DMS79 treated with DMSO at 0.1 percent for 48 hours (cell line): ENCODE measurements at places on chromosomes 3 and 15.
A peak's percentile ranks its signal among the peaks of the same experiment; 100 is the strongest.

GRCh38 chr3:102224171-102224570 is 210.6 kb upstream of the ZPLD1 start:
- DNase-seq, result no peak

DNA sequence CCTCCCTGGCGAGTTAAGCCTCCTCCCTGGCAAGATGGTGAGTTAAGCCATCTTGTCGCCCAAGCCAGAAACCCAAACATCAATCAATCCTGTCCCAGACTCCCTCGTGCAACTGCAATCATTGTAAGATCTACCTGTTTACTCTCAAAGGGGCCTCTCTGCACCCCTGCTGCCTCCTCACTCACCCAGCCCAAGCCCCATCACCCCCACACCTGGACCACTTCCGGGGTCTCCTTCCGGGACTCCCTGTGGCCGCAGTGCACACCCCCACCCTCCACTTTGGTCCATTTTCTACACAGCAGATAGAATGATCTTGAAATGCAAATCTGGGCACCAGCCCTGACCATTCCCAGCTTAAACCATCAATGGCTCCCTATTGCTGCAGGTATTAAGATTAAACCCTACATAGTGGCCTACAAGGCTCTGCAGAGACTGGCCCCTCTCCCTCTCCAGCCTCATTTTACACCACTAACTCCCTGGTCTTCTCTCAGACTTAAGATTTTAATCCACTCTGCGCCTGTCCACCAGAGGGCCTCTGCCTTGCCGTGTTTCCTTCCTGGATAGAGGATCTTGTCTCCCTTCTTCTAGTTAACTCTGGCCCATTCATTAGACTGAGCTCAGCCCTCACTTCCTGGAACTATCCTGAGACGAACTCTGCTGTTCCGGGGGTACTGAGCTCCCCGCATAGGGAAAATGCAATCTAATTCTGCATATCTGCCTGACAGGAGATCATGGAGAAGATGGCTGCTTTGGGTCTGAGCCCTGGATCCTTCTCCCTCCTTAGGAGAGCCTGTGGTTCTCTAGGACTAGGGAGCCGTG is 41.9 kb upstream of the SLC6A1 start:
- peak; percentile 2 for DNase-seq

DNA sequence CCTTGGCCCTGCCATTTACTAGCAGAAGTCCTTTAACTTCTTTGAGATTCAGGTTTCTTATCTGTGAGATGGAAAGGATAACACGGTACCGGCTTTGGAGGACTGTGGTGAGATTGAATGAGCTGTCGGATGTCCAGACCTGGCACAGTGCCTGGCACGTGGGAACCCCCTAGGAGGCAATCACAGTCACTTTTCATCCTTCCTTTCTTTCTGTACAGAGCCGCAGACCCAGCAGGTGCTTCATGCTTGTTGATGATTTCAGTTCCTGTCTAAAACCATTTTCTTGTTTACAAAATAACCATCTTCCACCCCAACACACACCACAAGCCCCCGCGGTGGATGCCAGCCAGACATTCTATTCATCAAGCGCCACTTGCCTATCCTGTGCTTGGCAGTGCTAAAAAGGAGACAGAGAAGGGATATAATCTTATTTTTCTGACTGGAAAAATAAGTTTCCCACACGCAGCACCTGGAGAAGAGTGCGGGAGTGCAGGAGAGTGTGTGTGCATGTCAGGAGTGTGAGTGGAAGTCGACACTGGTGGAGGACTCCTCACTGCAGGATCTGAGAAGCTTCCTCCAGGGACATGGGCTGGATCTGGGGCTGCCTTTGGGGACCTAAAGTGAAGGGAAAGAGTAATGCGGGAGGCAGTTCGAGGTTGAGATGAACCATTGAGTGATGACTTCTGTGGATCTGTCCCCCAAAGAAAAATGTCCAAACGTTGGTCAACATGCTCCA is 85.7 kb downstream of the ST6GAL1 start:
- DNase-seq, result peak; percentile 59

DNA sequence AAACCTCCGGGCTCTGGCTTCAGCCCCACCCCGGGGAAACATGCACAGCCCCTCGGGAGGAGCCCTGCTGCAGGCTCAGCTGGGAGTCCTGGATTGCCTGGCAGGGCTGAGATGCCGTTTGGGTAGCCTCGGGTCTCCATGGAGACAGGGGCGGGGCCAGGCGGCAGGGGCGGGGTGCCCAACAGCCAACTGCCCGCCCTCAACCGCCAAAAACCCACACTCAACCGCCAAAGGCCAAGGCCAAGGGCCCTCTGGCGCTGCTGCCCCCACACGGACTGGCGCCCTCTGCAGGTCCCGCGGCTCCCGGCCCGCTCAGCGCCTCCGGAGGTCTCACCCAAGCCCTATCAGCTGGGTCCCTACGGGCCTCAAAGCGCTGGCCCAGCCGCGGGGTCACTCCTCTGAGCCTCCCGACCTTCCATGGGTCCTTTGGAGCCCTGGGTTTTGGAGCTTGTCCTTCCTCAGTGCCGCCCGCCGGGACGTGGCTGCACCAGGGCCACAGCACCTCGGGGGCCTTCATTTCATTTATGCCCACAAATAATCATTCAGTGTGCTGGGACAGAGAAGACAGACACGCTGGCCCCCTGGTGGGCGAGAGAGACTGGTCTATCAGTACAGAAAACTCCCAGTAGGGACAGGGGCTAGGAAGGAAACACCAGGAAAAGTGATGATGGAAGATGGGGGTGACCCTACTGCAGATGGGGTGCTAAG is 33.5 kb upstream of the ACAD9 start:
- DNase-seq, result no peak

GRCh38 chr3:39287216-39288164 is 7.7 kb upstream of the CX3CR1 start:
- DNase-seq, result no peak

GRCh38 chr3:114864970-114865369 is 282.1 kb downstream of the ZBTB20 start:
- DNase-seq, result no peak

- DNase-seq, result no peak
Measured at GRCh38 chr3:38314112-38314763, 32.1 kb downstream of the SLC22A14 start.

GRCh38 chr3:34248352-34248751 is 449.9 kb downstream of the PDCD6IP start:
- DNase-seq, result no peak

DNA sequence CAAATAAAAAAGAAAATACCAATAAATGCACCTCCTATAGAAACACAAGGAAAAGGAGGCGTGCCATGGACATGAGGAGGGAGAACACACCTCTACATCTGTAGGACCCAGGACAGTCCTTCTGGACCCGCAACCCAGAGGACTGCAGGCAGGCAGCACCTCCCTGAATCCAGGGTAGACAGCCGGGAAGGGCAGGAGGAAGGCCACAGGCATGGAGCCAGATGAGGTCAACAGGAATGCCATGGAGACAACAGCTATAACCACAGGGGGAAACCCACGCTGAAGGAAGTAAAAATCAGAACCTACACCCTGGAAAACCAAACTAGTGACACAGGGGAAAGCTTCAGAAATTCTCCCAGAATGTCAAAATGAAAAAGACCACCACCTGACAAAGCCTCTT is 248.8 kb upstream of the NSMCE3 start:
- no peak for DNase-seq

DNA sequence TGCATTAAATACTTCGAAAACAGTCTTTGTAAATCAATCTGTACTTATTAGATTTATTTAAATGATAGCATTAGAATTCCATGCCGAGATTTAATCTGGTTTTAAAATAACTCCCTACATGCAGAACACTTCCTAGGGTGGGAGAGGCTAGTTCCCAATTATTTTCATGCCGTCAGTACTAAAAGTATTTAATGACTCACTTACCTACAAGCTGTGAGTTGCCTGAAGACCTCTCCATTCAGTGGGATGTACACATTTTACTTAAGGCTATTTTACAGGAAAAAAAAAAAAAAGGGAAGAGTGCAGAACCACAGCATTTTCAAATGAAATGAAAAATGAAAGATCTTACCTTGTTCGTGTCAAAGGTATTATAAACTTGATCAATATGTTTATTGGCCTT is 469 bp downstream of the GUCA1C start:
- DNase-seq, result no peak

DNA sequence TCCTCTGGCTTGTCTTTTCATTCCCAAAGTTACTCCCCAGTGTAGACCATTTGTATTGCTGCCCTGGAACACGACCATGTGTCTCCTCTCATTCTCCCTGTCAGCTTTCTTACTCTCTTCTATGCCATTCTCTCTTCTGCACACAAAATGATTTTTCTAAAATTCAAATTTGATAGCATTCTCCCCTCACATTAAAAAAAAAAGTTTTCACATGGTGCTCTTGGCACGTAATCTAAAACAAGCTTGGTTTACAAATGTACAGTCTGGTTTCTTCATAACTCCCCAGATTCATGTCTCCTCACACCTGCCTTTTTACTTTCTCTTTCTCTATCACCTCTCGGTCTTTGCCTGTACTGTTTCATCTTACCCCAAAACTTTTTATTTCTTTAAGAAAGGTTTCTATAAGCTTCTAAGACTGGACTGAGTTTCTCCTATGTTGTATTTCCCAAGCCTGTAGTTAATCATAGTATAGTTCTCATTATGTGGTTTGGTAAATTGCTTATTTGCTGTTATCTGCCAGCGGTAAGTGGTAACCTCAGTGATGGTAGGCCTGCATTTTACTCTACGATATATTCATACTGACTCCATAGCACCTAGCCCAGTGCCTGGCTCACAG is 31.2 kb downstream of the BCHE start:
- DNase-seq, result no peak

DNA sequence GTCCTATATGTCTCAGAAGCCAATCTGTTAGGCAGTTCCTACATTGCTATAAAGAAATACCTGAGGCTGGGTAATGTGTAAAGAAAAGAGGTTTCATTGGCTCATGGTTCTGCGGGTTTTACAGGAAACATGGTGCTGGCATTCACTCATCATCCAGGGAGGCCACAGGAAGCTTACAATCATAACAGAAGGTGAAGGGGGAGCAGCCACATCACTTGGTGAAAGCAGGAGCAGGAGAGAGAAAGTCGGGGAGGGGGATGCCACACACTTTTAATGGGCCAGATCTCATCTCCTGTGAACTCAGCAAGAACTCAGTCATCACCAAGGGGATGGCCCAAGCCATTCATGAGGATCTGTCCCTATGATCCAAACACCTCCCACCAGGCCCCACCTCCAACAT is 9.1 kb downstream of the SLC49A4 start:
- no peak for DNase-seq

DNA sequence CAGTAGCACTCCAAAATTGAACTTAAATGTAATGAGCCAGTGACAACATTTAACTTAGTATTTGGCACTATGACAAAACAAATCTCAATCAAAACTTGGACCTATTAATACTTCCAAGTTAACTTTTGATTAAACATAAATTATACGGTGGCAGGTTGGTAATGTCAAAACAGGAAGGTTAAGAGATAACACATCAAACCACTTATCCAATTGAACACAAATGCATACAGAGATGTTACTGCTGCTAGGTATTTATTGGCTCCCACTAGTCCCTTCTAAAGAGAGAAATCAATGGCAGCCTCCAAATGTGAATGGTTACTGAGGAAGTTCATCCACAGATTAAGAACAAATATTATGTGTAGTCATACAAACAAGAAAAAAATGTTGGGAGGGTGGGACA is 1.8 kb downstream of the GSK3B start:
- DNase-seq, result no peak

GRCh38 chr3:155435821-155436220 is 142.3 kb upstream of the STRIT1 start:
- DNase-seq, result no peak

DNA sequence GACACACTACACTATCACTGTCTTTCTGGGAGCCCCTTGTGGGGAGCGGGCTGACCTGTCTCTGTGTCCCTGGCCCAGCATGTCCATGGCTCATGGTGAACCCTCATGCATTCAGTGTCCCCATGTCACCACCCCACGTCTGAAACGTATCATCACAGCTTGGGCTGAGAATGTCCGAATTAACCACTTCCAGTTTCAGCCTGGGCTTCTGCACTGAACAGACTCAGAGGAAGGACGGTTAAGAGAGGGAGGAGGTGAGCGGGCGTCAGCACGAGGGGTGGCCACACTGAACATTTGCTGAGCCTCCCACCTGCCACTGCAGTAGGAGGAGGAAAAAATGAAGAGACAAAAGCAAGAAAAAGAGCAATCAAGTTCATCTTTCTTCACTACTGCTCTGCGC is 30.5 kb downstream of the ATP2B2 start:
- no peak for DNase-seq

GRCh38 chr3:194953291-194953690 is 267.6 kb downstream of the FAM43A start:
- no peak for DNase-seq

GRCh38 chr3:43870120-43870519 is 179.4 kb downstream of the ABHD5 start:
- no peak for DNase-seq

DNA sequence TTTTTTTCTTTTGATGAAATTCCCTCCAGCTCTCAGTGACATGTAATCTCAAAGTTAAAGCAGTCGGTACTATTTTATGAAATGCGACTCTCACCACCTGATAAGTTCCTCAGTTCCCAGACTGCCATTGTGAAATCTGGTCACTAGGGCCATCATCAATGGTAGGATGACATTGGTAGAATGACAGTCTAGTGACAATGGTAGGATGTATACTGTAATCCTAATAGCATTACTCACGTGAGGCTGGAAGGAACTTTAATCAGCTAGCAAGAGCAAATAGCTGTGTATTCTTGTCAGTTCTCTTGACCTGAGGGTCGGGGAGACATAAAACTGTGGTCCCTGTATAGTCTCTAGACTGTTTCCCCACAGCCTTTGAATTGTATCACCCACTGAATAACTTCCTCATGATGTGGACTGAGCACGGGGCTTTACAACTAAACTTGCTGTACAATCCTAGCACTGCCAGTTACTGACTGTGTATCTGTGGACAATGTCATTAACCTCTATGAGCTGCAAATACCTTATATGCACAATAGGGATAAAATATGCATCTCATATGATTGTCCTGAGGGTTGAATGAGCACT is 23.2 kb downstream of the TRAT1 start:
- no peak for DNase-seq

DNA sequence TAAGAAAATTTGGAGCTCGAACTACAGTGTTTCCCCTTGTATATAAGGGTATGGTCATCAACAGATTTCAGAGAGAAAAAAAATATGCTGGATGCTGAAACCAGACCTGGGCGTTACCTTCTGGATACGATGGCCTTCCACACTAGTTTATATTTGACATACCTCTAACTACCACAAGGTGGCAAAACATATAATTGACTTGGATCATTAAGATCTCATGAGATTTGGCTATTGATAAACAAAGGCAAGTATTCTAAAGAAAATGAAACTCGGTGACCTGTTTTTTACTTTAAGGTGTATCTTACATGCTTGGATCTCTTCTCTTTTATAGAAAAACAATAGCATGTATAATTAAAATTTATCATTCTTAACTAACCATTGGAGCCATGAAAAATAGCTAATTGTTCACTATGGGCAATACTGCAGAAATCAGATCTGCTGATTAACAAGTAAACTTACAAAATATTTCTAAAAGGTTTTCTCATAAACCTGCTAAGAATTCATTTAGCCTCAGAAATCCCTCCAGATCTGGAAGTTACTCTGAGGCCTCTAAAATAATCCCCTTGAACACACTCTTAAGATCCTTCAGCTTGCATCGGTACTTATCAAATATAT is 300.6 kb upstream of the KCNH8 start:
- no peak for DNase-seq
